ENCODE measurements at places on chromosomes 7 and 10. TPM values are rescaled to one million over a fixed set of nuclear protein-coding genes. Genes with fewer than 3 reads are reported as not detected.

DNA sequence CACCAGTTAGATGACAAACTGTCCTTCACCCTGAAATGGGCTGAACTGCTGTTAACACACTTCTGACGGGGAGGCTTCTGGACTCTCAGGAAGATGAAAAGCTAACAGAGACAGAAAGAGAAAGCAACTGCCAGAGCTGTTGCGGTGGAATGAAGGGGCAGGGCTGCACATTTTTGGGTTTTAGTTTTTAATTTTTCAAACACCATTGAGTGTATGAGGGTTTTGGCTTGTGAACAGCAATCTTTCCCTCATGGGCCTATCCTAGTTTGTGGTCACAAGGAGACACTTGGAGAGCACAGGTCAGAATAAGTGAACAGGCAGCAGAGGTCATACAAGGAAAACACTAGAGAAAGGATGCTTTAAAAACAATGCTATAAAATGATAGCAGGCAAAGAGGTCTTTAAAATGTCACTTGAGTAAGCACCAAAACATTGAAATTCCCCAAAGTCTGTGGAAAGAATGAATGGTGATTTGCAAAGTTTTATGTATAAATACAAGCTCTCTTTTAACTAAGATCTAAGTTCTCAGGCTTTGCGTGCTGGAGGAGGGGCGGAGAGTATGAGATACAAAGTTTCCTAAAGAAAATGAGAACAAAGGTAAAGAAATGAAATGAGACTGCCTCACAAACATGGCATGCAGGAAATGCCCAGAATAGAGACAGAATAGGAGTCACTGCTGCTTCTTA, 101.4 kb upstream of the GLI3 start:
- no peak for DNase-seq

DNA sequence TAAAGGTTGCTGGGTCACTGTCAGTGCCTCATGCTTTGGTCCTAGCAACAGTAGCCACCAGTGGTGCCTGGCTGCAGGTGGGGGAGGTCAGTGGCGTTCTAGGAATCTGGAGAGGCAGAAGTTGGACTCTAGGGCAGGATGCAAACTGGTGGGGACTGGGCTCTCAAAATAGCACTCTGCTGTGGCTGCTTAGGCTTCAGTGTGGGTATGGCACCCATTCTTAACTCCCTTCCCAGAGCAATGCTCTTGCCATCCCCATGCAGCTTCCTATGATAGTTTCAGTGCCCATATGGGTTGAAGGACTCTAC, 330.8 kb downstream of the PCDH15 start:
- no peak for DNase-seq

GRCh38 chr7:157522954-157523353, 186.2 kb downstream of the DNAJB6 start:
- peak; percentile 5 for DNase-seq

GRCh38 chr10:101694674-101695403, at the start of gene FBXW4:
TSS of gene FBXW4 (minus strand) at chr10:101695170. CDS start at chr10:101695105, 65 bp downstream.
- DNase-seq: peak; percentile 84

GRCh38 chr10:119353421-119353820, 146.1 kb downstream of the GRK5 start:
- no peak for DNase-seq

GRCh38 chr10:131519723-131520605, 208.4 kb upstream of the TCERG1L start:
- DNase-seq: no peak

DNA sequence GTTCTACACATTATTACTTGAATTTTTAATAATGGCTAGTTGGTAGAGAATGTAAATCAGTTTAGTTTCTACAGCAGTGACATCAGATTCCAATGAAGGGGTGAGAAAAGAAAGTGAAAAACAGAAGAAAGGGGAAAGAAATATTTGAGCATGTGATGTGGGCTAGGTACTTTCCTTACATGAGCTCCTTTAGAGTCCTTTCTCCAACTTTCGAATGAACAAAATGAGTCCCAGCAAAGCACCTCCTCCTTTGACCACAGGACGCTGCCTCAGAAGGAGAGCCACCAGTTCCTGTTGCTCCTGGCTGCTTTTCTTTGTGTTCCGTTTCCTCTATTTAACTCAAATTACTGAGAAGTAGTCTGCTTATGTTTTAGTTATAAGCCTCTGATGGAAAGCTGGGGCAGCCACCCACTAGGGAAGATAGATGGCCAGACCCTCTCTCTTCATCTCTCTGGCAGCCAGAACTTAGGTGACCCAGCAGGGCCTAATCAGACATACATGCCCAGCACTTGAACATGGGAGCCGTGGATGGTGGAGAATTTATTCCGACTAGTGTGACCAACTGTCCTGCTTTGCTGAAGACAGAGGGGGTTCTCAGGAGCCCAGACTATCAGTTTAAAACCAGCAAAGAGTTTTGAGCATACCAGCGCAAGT, 82.4 kb upstream of the NME8 start:
- DNase-seq: no peak

DNA sequence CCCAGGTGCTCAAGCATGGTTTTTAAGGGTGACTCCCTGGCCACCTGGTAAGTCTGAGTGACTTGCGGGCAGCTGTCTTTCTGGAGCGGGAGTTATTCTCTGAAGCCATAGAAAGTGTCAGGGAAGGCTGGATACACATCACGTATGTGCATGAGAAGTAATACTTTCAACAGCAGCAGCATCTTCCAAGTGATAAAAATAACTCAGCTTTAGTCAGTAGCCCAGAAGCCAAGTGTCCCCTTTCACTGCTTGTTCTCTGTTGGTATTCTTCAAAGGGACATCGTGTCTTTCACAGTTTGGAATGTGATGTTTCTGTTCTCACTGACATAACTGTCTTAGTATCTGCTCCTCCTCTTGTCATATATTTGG, 97.6 kb downstream of the KIAA1217 start:
- no peak for DNase-seq

- no peak for DNase-seq
Measured at GRCh38 chr10:125448596-125448995, 234.4 kb downstream of the TEX36 start.

GRCh38 chr10:30013757-30014156, 45.6 kb downstream of the JCAD start:
- no peak for DNase-seq

- DNase-seq: no peak
Measured at GRCh38 chr10:89330537-89331212, 2.9 kb downstream of the IFIT3 start.

DNA sequence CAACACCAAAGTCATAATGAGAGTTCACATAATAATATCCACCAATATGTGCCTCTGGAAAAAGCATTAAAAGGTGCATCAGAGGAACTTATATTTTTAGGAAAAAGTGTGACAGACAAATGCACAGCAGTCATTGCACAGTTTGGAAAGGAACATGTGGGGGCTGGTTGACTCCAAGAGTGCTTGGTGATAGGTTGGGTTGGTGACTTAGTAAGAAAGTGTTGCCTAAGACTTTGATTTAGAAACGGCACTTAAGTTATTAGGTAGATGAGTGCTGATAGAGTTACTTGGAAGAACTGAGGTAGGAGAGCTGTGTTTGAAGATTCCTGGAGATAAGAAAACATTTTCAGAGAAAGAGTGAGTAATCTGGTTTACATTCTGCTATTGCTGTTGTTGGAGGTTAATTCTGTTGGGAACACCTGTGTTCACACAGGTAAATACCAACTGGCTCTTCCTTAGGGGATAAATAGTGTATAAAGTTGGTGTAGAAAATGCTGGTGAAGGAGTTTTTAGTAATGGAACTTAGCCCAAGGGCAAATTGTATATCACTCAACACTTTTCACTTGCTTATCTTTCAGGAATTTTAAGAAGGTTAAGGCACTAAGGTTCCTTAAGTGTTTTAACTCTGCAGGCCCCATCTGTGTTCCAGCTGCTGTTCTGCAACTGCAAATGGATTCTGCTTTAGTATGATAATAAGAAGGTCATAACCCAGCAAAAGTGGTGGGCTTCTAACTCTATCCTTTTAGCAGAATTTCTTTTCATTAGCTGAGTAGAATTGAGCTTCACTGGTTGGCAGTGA, 196.1 kb downstream of the NSUN6 start:
- DNase-seq: no peak

GRCh38 chr10:86668297-86669165, at the start of gene LDB3:
TSS of gene LDB3 (plus strand) at chr10:86668511. CDS start at chr10:86668692, 181 bp downstream.
- DNase-seq: no peak

- DNase-seq: no peak
Measured at GRCh38 chr7:99562114-99562784, 3.8 kb downstream of the ZNF655 start.

DNA sequence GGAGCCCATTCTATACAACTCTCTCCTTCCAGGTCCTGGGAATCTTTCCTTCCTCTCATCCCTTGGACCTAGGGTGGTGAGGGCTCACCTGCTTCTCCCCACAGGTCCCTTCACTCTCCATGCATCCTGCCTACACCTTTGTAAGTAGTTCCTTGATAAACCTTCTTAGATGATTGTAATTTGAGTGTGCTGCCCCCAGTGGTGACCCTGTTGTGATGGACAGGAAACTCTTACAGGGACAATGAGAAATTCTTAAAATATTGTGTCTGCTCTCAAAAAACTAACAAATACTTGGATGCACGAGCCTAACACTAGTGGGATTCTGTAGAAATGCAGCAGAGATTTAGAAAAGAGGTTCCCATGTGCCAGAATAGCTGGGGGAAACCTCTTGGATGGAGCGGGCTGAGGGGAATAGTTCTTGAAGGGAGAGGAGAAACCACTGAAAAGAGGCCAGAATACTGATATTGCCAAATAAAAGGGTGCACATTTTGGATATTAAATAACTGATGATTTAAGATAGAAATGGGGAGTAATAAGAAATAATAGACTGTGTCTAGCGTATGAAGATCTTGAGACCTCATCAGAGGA, 6.7 kb upstream of the PAXIP1 start:
- no peak for DNase-seq

DNA sequence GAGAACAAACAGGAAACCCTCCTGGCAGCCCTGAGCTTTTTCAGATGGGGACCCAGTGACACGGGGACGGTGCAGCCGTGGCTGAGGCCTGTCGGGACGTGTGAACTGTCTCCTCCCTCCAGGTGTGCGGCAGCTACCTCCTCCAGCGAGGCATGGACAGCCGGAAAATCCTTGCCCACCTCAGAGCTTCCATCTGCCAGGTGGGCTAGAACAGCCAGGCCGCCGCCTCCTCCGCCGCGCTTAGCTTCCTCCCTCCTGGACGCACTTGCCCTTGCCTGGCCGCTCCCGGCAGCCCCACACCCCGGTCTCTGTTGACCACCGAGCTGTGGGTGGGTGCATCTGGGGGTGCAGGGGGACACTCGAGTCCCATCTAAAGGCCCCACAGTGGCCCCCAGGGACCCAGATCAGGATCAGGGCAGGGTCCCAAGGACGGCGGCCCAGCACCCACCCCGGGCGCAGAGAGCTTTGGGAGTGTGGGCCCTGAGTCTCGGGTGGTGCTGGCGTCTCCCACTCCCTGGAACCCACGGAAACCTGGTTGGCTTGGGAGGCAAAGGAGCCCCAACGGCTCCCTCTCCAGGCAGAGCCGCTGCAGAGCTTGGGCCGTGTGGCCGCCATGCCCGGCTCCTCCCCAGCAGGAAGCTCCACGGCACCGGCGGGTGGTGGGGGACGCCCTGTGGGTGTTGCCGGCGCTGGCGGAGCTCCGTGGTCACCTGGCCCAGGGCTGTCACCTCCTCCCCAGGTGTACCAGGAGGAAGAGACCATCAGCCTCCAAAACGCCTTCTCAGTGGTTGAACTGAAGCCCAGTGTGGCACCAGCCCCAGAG, 32.9 kb upstream of the UTF1 start:
- DNase-seq: no peak

GRCh38 chr10:88120599-88121333, 257.3 kb downstream of the PTEN start:
- DNase-seq: no peak

The LLCFC1 gene
- not detected for total RNA-seq

The SEMA4G gene
- total RNA-seq: 1.2 TPM

The UCMA gene
- total RNA-seq: not detected

The SAP25 gene
- 57.6 TPM for total RNA-seq

The PCLO gene
- not detected for total RNA-seq

The LDB3 gene
- not detected for total RNA-seq

The NODAL gene
- total RNA-seq: not detected
